Omental fat pad (tissue), 4 donors: ENCODE measurements at places on chromosomes 2 and 18. TPM values are rescaled to one million over a fixed set of nuclear protein-coding genes. Genes with fewer than 3 reads are reported as not detected.

SKA1 gene
- total RNA-seq: not detected

FARSB gene
- total RNA-seq: 15.1 TPM

LRRTM1 gene
- total RNA-seq: not detected

DNA sequence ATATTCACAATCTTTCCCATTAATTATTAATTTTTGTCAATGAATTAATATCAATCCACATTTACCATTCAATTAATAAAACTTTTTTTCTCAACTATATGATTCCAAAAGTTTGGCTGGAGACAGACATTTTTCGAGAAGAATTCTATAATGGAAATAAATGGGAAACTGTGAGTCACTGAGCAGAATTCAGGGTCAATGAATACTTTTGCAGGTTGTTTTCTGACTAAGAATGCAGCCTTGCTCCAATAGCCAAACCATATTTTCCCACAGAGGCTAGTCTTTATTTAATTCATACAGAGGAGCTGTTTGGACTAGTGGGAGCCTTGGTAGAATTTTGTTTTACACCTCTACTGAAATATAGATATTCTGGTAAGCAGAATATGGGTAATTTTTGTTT lies 82.3 kb downstream of the ARHGAP28 start:
- DNase-seq: no peak

DNA sequence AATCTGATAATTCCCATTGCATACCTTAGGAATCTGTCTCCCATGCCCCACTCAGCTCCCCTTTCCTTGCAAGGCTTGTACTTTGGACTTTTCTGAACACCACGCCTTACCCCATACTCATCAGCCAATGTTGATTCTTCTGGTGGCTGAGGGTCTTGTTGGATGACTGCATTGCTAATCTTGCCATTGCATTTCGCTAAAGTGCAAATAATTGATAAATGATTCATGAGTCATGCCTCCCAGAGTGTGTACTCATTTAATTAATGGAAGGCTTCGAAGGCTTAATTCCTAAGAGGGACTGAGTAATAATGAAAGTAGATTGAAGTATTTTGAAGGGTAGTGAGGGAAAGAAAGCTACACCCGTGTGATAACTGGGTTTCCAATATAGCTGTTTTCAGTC lies 28.0 kb upstream of the PPP1R1C start:
- DNase-seq: no peak

DNA sequence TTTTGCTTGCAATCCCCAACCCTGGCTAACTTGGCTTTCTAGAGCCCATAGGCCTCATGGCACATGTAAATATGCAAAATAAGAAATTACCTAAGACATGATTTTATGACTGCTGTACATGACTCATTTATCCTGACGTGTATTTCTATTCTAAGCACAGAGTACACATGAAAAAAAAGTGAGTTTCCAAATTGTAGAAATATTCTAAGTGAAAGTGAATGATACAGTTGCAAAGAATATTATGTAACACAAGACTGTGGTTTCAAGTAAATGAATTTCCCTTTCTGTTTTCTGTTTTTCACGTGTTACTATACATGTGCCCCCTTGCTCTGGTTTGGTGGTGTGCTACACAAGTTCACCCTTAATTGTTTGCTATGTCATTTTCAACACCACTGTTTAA lies 162.4 kb downstream of the LRP1B start:
- DNase-seq: no peak

- DNase-seq: no peak
Observed at GRCh38 chr2:98940102-98940501, 4.1 kb upstream of the CRACDL start.

DNA sequence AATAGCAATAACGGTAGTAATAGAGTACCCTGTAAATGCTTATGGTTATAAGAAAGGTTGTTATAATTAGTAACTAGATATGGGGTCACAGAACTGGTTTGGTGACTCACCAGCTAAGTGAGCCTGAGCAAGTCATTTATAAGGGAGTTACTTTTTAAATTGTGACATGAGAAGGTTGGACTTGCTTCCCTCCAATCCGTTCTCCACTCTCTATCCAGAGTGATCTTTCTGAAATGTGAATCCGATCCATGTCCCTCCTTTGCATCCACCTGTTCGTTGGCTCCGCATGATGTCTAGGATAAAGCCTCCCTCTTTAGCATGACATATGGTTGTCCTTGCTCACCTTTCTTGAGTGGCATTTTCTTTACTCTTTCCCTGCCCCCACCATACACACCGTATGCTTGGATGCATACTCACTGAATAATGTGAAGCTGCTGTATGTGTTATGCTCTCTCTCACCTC lies 83.1 kb downstream of the CDC42EP3 start:
- DNase-seq: no peak

DNA sequence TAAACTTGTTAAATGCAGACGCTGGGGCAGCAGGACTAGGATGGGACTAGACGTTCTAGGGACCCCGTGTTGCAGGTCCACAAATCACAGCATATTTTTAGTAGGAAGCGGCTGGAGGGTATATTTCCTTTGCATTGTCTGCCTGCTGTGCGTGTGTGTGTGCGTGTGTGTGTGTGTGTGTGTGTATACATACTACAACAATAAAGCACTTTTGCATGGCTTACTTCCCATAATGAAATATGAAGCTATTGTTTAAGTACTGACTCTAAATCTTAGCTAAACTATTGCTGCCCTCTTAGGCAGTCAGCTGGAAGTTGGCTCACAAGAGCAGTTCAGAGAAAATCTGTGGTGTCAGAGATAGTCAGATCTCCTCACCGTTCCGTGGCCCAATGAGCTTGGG lies 133.4 kb downstream of the CABLES1 start:
- DNase-seq: no peak

DNA sequence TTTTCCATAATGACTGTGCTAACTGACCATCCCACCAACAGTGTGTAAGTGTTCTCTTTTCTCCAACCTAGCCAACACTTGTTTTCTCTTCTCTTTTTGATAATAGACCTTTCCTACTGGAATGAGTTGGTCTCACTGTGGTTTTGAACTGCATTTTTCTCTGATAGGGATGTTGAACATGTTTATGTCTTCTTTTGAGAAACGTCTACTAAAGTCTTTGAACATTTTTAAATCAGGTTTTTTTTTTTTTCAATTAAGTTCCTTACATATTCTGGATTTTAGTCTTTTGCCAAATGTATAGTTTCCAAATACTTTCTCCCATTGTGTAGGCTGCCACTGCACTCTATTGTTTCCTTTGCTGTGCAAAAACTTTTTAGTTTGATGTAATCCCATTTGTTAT lies 405.5 kb upstream of the FIGN start:
- DNase-seq: no peak
